ENCODE measurements at places on chromosomes 16 and 17.

GRCh38 chr16:31200821-31201568 is 1.6 kb downstream of the PYCARD start:
- DNase-seq, result no peak

- DNase-seq, result no peak
These were observed 3.3 kb upstream of the RIPOR1 start for GRCh38 chr16:67525176-67525860.

DNA sequence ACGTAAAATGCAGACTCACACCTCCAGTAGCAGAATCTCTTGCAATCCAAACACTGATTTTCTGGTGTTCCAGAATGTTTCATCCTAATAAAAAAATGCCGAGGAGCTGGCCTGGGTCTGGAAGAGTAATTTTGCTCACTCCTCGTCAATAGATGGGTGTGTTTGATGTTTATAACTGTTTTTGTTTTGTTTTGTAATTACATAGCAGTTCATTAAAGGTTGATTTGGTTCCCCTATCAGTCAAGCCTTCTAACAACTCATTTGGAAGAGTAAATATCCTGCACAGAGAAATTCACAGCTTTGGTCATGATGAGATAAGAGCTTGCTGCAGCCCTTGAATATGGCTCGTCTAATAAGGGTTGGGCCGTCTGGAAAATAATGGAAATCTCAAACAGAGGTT is 36.8 kb upstream of the ELAC2 start:
- no peak for DNase-seq

DNA sequence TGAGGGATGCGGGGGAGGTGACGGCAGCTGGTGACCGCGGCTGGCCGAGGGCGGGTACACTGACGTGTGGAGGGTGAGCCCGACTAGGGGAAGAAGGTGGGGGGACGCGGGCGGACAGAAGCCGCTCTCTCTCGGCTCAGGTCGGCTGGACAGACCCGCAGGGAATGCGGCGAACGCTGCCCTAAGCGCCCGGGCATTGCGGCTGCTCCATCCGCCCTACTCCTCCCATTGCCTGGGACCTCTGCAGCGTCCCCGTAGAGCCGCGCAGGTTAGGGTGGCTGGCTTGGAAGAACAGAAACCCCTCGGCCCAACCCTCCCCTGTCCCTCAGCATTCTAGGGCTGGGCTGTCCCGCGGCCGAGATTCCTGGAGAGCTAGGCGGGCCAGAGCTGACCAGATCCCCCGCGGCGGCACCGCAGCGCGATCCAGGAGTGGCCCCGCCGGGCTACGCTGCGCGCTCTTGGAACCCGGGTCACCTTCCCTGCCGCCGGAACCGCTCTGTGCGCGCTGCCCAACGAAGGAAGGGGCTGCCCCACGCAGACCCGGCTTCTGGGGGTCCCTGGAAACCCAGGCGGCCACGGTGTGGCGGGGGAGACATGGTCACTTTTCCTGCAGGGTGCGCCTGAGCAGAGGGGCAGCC is 3.0 kb downstream of the DLX4 start:
- no peak for DNase-seq

DNA sequence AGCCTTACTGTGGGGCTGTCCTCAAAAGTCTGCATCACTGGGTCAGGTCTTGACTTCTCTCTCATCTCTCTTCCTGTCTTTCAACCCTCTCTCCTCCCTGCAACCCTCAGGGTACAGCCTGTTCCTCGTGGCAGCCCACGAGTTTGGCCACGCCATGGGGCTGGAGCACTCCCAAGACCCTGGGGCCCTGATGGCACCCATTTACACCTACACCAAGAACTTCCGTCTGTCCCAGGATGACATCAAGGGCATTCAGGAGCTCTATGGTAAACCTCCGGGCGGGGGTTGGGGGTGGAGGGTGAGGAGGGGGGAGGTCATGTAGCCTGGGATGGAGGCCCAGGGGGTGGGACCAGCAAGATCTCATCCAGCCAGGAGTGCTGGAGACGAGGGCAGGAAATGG is 12.7 kb downstream of the MMP2 start:
- DNase-seq, result no peak

GRCh38 chr17:33494151-33494550 is 201.1 kb upstream of the ASIC2 start:
- DNase-seq, result no peak

GRCh38 chr17:69651921-69652320 is 237.4 kb downstream of the MAP2K6 start:
- DNase-seq, result no peak

- peak; percentile 10 for DNase-seq
These were observed 460.2 kb upstream of the C16orf82 start for GRCh38 chr16:26606381-26607150.

Data from right forelimb (tissue), 1 donor.